ENCODE measurements at places on chromosomes 4 and X.
A peak's percentile ranks its signal among the peaks of the same experiment; 100 is the strongest.

GRCh38 chr4:113646442-113646822 is 115.1 kb downstream of the CAMK2D start:
- no peak for DNase-seq

DNA sequence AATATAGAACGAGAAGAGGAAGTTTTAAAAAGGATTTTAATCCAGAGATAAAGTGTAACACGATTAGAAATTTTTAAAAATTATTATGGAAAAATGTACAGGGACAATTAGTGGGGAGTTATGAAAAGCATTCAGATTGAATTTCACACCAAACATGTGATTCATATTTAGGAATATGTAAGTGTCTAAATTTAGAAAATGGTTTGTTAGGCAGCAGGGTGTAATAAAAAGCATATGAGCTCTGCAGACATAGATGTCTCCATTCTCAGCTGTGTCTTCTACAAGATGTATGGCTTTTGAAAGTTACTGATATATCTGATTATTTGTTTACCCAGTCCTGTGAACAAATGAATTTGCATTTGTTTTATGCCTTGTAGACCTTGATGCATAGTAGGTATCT is 638.9 kb upstream of the AGA start:
- no peak for DNase-seq

- DNase-seq: no peak
Observed at GRCh38 chr4:107900508-107900907, 30.8 kb upstream of the CYP2U1 start.

- DNase-seq: no peak
Observed at GRCh38 chr4:114999880-115000279, 113.5 kb downstream of the NDST4 start.

DNA sequence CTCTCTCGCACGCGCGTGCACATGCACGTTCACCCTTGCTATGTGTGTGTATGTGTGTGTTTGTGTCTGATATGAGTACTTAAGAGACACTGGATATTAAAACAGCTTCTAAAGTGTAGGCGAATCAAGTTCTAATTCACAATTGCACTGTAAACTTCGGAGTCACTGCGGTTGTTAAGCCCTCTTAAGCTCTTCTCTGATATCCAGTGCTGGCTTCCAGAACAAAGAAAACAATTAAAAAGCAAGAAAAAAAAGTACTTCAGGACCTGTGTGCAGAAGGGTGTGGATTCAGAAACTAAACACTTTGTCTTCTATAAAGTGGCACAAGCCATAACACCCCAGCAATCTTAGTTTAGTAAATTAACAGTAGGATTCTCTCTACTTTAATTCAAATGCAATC is 300.2 kb downstream of the PCDH7 start:
- DNase-seq: no peak

- DNase-seq: no peak
Observed at GRCh38 chr4:17704020-17704650, 77.3 kb downstream of the FAM184B start.

- DNase-seq: no peak
Observed at GRCh38 chr4:40369437-40370274, 34.5 kb downstream of the CHRNA9 start.

- DNase-seq: no peak
Observed at GRCh38 chr4:17924189-17924588, 97.4 kb downstream of the LCORL start.

DNA sequence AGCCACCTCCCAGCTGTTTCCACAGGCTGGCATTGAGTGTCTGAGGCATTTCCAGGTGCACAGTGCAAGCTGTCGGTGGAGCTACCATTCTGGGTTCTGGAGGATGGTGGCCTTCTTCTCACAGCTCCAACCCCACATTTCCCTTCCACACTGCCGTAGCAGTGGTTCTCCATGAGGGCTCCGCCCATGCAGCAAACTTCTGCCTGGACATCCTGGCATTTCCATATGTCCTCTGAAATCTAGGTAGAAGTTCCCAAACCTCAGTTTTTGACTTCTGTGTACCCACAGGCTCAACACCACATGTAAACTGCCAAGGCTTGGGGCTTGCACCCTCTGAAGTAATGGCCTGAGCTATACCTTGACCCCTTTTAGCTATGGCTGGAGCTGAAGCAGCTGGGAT is 10.3 kb upstream of the FRMPD4 start:
- no peak for DNase-seq

- DNase-seq: peak; percentile 26
Observed at GRCh38 chr4:7043284-7044136, at the start of gene TADA2B. Gene TADA2B (plus strand): TSS chr4:7043372. CDS start chr4:7043580, 208 bp downstream.

GRCh38 chr4:83920375-83920774 is 384.5 kb downstream of the GPAT3 start:
- DNase-seq: no peak

DNA sequence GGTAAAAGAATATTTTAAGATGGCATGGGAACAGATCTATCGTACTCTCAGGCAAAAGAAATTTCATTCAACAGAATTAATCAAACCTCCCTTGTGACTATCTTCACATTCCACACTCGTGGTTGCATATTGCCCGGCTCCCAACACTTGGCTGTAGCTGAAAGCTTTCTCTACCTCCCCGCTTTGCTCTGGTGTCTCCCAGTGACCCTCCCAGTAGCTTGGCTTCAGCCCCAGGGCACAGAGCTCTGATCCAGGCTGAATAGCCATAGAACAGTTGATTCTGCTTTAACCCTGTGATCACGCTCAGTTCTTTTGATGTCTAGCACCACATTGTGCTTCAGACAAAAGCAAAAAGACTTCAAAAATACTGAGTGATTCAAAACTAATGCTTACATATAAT is 24.6 kb downstream of the SLC7A11 start:
- DNase-seq: no peak
